ENCODE measurements at places on chromosomes 5 and 9.

- peak; percentile 17 for DNase-seq
Measured at GRCh38 chr9:99680191-99680590, 141.5 kb upstream of the NR4A3 start.

DNA sequence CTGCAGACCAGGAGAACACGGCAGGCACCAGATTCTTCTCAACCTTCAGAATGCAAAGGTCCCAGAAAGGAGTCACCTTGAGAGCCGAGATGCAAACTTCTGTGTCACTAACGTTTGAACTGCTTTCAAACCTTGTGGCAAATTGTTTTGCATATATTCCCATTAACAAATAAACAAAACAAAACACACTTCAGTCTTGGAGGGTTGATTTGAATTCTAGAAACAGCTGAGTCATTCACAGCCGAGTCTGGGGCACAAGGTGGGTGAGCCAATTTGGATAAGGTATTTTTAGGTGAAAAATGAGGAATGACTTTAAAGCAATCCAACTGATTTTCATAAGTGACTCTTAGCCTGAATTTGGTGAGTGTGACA, 38.8 kb upstream of the ANKRD33B start:
- no peak for DNase-seq

- DNase-seq = peak; percentile 67
Measured at GRCh38 chr9:95508968-95509850, 7.6 kb downstream of the PTCH1 start.

DNA sequence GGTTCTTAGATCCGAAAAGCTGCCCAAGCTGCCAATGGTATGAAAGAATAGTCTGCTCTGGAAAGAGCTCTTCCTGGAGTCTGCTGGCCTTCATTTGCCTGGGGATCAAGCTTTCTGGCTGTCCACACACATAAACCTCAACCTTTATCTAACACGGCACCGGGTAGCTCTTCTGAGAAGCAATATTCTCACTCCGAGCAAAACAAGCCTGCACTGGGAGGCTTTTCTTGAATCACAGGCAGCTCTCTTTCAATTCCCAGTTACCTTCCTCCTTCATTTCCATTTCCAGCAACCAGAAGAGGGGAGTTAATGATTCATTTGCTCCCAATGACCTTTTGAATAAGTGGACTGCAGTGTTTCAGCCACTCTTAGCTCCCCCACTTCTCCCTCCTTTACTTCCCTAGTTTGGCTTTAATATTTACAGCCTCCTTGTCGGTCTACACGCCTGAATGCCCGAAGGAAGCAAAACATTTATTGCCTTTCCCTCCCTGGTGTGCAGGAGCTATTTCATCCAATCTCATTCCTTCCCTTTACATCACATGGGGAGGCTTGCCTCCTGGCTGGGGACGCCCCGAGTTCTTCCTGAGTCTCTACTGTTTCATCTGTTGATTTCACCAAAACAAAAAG, 187.1 kb downstream of the ARHGEF28 start:
- DNase-seq = no peak

- no peak for DNase-seq
Measured at GRCh38 chr9:112299514-112299913, 33.9 kb downstream of the PTBP3 start.

DNA sequence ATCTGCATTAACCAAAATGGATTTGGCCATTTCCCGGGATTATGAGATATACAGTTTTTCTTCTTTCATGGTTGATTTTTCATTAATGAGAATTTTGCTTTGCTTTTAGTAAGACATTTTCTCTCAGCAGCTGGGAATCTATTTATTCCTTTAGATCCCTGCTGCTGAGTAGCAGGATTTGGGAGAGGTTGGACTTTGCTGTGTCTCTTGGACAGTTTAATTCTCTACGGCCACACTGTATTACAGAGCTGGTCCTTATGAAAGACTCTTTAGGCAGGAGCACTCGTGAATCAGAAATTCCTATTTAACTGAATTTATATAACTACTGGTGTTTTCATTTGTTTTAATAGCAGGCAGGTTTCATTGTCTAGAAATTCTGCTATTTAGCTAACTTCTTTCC, 1.6 kb downstream of the UNC13B start:
- no peak for DNase-seq

- DNase-seq = no peak
Measured at GRCh38 chr9:113481176-113481787, 17.8 kb downstream of the RGS3 start.

- no peak for DNase-seq
Measured at GRCh38 chr9:114242837-114243236, 80.1 kb upstream of the ORM1 start.

DNA sequence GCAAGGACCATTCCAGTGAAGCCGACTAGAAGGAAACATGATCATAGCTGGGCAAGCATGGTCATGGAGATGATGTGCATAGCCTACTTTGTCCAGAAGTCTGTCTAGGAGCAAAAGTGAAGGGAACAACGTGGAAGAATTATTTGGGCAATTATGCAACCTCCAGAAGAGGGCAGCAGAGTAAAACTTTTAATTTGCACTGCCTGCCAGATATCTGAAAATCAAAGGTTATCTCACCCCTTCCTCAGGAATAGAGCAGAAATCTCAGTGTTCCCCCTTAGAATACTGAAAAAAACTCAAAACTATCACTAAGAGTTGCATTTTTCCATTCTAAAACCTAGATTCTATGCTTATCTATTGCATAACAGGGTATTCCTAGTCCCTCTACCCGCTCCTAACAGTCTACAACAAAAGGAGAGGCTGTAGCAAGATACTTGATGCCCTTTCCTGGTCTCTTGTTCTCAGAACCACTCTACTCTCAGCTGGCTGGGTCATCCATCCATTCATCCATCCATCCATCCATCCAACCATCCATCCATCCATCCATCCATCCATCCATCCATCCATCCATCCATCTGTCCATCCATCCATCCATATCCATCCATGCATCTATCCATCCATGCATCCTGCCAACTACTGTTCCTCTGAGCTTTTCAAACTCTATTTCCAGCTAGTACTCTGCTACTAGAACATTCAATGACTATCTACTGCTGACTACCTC, 8.4 kb upstream of the SETD9 start:
- DNase-seq = no peak

DNA sequence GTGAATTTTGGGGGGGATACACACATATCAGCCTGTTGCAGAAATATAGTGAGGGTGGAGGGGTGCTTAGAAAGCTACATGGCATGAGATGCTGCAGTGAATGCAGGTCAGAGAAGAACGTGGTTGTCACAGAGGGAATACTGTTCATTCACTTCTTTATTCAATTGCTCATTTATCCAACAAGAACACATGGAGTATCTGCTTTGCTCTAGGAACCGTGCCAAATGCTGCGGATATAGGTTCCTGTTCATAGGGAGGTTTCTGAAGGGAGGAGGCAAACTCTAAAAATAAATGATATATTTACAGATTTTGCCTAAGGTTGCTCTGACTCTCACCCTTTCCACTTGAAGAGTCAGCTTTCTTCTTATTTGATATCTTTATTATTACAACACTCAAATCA, 444.3 kb upstream of the CLINT1 start:
- DNase-seq = no peak

- no peak for DNase-seq
Measured at GRCh38 chr9:113589890-113590289, 126.4 kb downstream of the RGS3 start.

GRCh38 chr5:77322406-77322805, 111.9 kb downstream of the PDE8B start:
- no peak for DNase-seq

GRCh38 chr5:109163336-109163735, 246.4 kb downstream of the PJA2 start:
- no peak for DNase-seq

DNA sequence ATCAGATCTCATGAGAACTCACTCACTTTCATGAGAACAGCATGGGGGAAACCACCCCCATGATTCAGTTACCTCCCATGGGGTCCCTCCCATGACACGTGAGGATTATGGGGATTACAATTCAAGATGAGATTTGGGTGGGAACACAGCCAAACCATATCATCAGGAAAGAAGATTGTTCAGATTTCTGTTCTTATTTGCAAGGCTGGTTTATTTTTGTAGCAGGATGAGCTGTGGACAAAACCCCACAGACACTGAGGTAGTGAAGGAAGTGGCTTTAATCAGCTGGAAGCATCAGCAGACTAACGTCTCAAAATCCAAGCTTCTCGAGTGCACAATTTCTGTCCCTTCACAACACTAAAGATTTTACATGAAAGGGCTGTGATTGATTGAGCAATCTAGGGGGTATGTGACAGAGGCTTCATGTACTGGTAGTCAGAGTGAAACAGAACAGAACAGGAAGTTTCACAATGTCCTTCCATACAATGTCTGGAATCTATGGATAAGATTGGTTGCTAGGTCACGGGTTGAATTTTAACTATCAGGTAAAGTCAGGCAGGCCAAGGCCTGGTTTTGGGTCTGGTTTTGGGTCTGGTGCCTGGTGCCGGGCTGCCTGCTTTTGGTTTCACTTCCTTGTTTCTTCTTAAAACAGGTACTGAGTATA, 91.3 kb upstream of the ZNF366 start:
- DNase-seq = no peak

- no peak for DNase-seq
Measured at GRCh38 chr5:125215593-125215992, 469.2 kb upstream of the ZNF608 start.

- no peak for DNase-seq
Measured at GRCh38 chr5:42813533-42813932, 1.8 kb upstream of the SELENOP start.

GRCh38 chr5:21646469-21646868, 1206.7 kb downstream of the CDH12 start:
- DNase-seq = no peak

DNA sequence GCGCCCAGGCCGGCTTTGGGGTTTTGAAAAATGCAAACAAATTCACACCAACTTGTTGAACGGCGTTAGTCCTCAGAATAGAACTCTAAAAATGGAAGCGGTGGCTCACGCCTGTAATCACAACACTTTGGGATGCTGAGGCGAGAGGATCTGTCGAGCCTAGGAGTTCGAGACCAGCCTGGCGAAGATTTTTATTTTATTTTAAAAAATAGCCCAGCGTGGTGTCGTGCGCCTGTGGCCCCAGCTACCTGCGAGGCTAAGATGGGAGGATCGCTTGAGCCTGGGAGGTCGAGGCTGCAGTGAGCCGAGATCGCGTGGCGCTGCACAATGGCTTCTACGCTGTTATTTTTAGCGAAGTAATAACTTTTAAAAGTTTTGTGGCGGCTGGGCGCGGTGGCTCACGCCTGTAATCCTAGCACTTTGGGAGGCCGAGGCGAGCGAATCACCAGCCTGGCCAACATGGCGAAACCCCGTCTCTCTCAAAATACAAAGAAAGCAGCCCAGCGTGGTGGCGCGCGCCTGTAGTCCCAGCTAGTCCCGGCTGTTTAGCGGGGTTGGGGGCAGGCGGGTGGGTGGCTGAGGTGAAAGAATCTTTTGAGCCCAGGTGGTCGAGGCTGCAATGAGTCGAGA, 694 bp upstream of the PLIN2 start:
- no peak for DNase-seq

DNA sequence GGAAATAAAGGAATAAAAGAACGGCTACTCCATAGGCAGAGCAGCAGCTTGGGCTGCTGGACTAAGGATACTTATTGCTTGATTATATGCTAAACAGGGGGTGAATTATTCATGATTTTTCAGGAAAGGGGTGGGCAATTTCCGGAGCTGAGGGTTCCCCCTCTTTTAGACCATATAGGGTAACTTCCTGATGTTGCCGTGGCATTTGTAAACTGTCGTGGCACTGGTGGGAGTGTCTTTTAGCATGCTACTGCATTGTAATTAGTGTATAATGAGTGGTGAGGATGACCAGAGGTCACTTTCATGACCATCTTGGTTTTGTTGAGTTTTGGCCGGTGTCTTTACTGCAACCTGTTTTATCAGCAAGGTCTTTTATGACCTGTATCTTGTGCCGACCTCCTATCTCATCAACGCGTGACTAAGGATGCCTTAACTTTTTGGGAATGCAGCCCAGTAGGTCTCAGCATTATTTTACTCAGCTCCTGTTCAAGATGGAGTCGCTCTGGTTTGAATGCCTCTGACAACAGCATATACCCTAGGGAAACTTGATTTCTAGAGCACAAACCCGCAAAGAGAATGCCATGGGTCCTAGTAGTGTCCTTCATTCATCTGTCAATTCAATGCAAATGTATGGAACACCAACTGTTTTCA, 47.8 kb upstream of the PWWP2A start:
- no peak for DNase-seq

DNA sequence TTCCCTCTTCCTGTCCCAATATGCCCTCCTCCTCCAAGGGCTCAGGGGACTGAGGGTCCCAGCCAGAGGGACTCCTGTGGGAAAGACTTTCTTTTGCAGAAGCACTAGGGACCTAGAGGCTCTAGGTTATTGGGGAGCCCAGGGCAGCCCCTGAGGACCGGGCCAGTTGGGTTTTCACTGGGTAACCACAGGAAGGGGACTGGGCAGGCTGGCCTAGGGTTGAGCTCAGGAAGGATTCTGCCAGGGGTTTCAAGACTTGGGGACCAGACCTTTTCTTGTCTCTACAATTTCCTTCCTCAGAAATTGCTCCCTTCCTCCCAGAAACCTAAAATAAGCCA, 24.4 kb upstream of the HMCN2 start:
- DNase-seq = no peak

DNA sequence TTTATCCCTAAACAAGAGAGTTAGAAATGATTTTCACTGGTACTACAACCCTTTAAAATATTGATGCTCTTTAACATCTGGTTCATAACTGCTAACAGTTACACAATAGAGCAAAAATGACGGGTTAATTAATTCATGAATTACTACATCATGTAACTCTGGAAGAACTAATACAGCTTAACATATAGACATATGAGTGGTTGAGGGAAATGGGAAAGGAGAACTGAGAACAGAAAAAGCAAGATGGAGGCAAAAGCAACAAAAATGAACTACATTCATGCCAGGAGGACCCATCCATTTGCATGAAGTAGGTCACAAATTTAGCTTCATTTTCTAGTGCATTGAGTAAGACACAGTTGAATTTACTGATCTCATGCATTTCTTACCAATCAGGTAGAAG, 61.8 kb downstream of the C9 start:
- no peak for DNase-seq

DNA sequence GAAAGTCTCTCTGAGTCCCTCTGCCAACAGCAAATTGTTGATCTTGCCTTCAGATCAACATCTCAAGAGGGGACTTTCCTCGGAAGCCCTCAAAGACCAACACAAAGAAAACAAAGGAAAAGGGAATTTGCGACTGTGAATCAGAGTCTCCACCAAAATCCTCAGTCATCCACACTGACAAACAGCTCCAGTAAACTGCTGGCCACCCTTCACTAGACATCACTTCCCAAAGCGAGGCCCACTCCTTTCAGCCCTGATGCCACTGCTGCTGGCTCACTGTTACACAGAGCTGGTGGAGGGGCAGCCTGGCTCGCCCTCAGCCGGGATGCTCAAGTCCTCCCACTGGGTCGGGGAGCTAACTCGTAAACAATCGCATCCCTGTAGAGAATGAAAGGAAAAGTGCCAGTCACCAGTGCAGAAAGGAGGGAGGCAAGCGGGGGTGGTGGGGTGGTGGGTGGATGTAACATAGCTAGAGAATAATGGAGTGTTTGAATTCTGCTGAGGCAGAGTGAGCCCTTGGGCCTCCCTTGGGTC, 1.3 kb downstream of the FGF1 start:
- DNase-seq = no peak

GRCh38 chr9:129282731-129283211, 104.7 kb upstream of the IER5L start:
- DNase-seq = no peak

- DNase-seq = no peak
Measured at GRCh38 chr9:121839726-121840500, 188.5 kb downstream of the DAB2IP start.
